Diencephalon (tissue), 1 donor: ENCODE measurements at places on chromosomes 3 and 15. TPM values are rescaled to one million over a fixed set of nuclear protein-coding genes. Genes with fewer than 3 reads are reported as not detected.

Gene MORC1
- total RNA-seq, result 0.23 TPM

Gene P2RY14
- total RNA-seq, result 1.4 TPM

Gene FGD5
- total RNA-seq, result 5.5 TPM

Gene GATM
- total RNA-seq, result 146 TPM

Gene HMCES
- total RNA-seq, result 20.8 TPM

Gene CX3CR1
- total RNA-seq, result 28.8 TPM

Gene C3orf52
- 1.2 TPM for total RNA-seq
